ENCODE measurements at places on chromosomes 12 and 14. TPM values are rescaled to one million over a fixed set of nuclear protein-coding genes. Genes with fewer than 3 reads are reported as not detected.

PMEL gene
- total RNA-seq: 0.13 TPM

NELL2 gene
- total RNA-seq: not detected

LRFN5 gene
- 2.1 TPM for total RNA-seq

KCNK10 gene
- total RNA-seq: not detected

POLE2 gene
- total RNA-seq: 5.5 TPM

SLC6A13 gene
- total RNA-seq: not detected

PIWIL1 gene
- not detected for total RNA-seq

All from GM23248 (cell line).